ENCODE measurements at places on chromosomes 4 and X.

DNA sequence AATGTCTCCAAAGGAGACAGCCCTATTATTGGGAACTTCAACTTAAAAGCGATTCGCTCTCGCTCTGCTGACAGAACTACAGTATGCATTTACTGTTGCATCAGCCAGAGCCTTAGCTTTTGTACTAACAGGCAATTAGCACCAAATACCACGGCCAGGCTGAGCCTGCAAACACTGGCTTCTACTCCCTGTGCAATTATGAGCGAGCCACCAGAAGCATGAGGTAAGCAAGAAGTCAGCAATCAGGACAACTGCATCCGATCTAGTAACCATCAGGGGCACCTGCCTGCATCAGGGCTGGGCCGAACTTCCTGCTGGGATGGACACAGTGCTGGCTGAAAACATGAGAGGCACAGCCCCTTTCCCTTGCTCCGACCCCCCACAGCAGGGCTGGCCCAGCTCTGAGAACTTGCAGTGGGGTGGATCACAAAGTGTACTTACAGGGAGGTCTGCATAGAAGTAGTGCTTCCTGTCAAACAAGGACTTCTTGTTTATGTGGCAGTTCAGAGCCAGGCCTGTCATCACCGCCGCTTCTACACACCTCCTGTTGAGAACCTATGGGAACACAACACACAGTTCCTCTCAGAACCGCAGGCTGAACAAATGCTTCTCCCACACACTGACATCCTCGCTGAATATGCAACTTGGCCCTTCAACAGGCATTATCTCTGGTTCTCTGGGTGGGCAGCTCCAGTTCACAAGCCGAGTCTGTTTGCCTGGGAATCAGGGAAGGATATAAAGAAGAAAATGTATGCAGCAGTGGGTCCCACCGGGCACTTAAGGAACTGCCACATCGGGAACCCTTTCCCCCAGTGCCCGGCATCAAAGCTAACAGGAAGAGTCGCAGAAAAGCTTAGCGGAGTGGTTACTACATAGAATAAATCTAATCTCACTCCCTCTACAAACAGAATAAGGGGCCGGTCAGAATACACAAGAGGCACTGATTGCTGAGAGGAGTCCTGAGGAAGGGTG lies 41.5 kb downstream of the GATB start:
- no peak for DNase-seq

DNA sequence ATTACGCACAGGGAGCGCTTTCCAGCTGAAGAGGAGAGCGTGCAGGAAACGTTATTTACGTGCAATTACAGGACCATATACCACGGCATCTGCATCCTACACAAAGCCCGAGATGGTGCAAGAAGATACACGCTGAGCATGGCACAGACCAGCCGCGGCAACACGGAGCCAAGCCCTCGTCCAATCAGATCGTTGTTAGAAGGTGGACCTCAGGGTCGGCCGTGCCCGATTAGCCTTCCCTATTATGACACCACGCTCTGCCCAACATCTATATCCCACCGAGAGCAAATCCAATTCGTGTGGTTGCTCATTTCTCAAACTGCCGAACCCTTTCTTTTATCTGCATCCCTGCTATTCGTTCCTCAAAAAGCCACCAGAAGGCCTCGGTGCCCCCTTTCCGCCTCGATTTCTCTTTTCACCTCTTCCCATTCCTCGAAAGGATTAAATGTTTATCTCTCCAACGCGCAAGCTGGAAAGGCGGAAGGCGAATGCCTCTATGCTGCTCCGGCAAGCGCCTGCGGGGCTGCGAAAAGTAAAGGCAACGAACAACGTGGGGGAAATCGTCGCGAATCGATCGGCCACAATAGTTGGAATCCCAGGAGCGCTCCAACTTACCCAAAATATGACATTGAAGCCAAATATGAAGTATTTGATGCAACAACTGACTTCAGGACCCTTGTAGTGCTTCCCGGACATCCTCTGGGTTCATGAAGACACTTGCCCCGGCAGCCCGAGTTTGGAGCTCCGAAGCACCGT lies 702 bp downstream of the TSPAN5 start:
- DNase-seq, result peak; percentile 17

- no peak for DNase-seq
Measured at GRCh38 chr4:139740121-139740520, 74.5 kb downstream of the MGST2 start.

- no peak for DNase-seq
Measured at GRCh38 chr4:122819708-122820449, 6.8 kb upstream of the FGF2 start.

DNA sequence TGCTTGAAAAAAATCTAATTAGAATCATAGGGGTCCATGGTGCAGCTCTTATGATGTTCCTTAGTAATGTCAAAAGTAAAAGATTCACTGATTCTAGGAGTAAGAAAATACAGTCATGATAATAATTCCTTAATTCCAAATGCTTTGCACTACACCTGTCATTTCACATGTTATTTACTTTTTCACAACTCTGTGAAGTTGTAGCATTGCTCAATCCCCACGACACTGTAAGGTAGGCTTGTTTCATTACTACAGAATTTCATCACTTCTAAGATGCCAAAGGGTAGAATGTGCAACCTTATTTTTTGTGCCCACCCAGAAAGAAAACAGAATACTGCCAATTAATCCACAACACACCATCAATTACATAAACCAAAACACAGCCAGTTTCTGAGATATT lies 46.1 kb upstream of the LNX1 start:
- no peak for DNase-seq

DNA sequence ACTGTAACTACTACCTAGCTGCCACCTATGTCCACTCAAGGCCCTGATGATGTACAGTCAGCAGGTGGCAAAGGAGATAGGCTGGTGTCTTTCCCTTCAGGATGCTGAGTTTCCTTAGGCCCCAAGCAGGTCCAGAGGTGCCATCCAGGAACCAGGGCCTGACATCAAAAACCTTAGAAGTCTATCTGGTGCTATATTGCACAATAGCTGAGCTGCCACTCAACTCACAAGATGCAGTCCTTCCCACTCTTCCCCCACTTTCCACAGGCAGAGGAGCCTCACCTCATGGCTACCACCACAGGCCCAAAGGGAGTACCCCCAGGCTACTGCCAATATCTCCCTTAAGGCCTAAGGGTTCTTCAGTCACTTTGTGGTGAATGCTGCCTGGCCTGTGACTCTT lies 83.9 kb upstream of the ZNF827 start:
- no peak for DNase-seq

GRCh38 chrX:119236623-119237561 lies 807 bp downstream of the PGRMC1 start:
- DNase-seq, result no peak

GRCh38 chrX:9539605-9540387 lies 74.9 kb downstream of the TBL1X start:
- DNase-seq, result no peak

Data from stimulated activated CD8-positive, alpha-beta memory T cell treated with anti-CD3 and anti-CD28 coated beads, Interleukin-4, amount 100 ng/mL, for 1 hour (primary cell).